ENCODE measurements at places on chromosomes 11 and 22.

DNA sequence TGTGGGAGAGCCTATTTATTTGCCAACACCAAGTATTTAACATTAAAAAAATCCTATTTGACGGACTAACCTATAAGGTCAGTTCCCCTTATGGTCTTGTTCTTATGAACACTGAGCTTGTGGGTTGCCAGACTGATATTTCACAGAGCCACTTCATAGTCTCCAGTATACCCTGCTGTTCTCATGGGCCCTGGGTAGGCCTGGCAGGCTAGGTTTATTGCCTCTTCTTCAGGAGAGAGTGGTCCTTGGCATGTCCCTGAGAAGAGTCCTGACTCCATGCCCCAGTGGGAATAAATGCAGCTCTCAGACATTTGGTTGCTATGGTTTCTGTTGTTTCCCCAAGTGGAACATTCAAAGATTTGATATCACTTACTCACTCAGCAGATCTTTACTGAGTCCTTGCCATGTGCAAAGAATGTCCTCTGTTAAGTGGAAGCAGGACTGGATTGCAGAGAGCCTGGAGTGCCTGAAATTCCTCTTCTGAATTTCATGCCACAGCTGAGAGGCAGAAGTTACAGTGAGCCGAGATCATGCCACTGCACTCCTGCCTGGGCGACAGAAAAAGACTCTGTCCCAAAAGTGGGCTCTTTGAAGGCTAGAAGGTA lies 15.7 kb downstream of the SLC5A1 start:
- DNase-seq: no peak

- DNase-seq: no peak
Measured at GRCh38 chr11:2129308-2129698, 9.9 kb downstream of the IGF2 start.

- DNase-seq: no peak
Measured at GRCh38 chr11:95269036-95269819, 38.2 kb upstream of the SESN3 start.

DNA sequence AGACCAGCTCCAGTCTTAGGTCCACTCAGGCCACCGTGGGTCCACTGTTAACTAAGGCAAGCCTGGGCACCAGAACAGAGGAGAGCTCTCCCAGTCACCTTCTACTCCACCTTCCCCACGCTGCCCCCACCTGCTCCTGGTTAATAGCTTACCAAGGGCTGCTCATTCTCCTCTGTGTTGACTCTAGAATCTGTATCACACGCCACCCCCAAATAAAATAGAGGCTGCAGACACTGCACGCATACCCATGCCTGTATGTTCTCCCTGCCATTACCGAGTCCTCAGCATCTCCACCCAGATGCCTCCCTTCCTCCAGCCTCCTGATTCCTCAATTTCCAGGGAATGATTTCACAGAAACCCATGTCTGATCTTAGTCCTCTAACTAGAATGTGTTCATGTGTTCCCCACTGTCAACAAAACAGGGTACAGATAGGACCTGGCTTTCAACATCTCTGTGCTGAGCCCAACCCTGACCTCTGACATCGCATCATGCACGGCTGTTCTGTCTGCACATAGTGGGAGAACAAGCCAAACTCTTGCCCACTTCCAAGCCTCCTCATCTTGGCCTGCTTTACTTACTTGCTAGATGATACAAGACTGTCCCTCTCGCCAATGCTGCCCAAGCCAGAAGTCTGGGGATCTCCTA lies 49.8 kb downstream of the SMCO4 start:
- DNase-seq: no peak

DNA sequence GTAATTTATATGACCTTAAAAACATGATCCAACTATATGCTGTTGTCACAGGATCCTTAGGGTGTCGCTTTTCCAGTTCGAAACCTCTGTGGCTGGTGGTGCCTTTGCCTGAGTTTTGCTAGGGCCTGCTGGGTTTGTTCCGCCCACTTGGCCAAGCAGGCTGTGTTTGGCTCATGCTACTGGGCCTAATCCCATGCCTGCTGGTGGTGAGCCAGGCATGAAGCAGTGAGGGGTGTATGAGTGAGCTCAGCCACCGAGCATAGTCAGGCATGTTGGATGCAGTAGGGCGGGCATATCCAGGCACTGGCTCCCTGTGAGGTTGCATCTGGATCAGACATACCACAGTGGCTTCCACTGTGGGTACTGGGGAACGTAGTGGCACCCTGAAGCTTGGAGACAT lies 16.3 kb downstream of the NPAT start:
- DNase-seq: no peak

DNA sequence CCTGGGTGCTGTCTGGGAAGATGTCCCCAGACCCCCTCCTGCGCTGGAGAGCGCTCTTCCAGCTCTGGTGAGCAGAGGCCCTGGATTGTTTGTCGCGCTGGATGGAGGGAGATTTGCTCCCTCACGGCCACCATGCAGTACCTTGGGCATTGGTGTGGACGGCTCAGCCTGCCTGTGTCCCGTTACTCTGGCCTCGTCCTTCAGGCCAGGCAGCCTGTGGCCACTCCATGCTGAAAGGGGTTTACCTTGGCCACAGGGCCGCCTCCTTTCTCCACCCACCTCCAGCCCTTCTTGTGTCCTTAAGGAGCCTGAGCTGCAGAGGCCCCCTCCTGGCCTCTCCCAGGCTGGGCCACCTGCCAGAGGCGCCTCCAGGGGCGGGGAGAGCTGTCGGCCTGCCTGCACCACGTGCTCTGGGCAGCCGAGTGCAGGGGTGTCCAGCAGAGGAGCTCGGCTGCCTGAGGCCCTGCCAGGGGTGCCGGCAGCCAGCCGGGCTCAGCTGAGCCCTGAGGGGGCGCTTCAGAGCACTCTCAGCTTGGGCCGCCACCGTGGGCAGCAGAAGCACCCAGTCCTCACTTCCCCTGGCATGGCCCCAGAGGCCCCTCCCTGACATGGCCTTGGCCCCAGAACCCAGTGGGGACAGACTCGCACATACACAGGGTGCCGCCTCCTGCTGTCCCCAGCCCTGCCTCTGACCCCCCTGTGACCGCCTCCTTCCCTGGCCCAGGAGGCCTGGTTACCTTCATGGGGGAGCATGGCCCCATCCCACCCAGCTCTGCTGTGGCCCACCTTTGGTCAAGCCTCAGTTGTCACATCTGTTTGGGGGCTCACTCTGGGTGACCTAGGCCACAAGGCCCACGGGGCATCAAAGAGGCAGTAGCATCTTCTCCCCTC lies 3.4 kb downstream of the CCND1 start:
- no peak for DNase-seq

- no peak for DNase-seq
Measured at GRCh38 chr11:33722590-33723234, 13.5 kb downstream of the CD59 start.

GRCh38 chr11:25535467-25536272 lies 796.3 kb upstream of the ANO3 start:
- DNase-seq: no peak

- no peak for DNase-seq
Measured at GRCh38 chr11:134485316-134485715, 73.3 kb upstream of the B3GAT1 start.

GRCh38 chr11:44014968-44015623 lies 32.7 kb upstream of the ACCSL start:
- DNase-seq: no peak

GRCh38 chr11:217704-218103 lies 10.2 kb downstream of the RIC8A start:
- DNase-seq: no peak

GRCh38 chr11:61598374-61598773 lies 17.5 kb upstream of the SYT7 start:
- no peak for DNase-seq

GRCh38 chr11:102111787-102112508 lies 1.7 kb downstream of the YAP1 start:
- DNase-seq: no peak

DNA sequence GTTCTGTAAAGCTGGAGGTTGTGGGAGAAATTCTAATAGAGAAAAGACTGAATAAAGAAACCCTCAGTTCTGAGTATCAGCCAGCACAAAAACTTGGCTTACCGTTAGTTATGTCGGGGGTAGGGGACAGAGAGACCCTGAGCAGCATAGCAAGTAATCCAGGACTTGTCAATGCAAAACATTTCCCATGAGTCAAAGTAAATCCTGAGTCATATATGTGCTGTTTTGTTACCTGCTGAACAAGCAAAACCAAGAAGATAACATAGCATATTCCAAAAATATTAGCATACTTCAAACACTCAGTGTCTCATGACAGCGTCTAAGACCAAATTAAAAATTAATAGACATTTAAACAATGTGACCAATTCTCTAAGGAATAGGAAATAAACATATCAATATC lies 75.1 kb upstream of the LUZP2 start:
- no peak for DNase-seq

GRCh38 chr22:19705181-19705934 lies 8.9 kb upstream of the SEPTIN5 start:
- no peak for DNase-seq

GRCh38 chr22:45731041-45731797 lies 59.6 kb downstream of the ATXN10 start:
- DNase-seq: no peak

DNA sequence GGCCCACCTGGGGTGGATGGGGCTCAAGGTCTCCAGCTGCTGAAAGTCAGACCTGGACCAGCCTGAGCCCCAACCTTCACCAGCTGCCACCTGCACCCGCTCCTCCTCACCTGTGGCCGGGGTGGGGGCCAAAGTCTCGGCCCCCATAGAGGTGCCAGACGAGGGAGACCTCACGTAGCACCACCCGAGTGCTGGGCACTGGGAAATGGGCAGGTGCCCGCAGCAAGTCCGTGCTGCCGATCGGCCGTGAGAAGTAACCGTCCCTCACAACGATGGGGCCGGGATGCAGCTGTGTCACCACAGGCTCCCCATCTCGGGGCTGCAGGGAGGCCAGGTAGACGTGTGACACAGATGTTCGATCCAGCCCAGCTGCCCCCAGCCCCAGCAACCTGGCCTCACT lies 16.2 kb downstream of the ATG2A start:
- no peak for DNase-seq

- no peak for DNase-seq
Measured at GRCh38 chr22:25142102-25142501, 57.6 kb upstream of the CRYBB3 start.

- no peak for DNase-seq
Measured at GRCh38 chr11:69335781-69336405, 41.9 kb downstream of the MYEOV start.

GRCh38 chr11:47514825-47515647 lies 37.9 kb downstream of the CELF1 start:
- no peak for DNase-seq

GRCh38 chr11:109960831-109961230 lies 132.4 kb upstream of the ZC3H12C start:
- no peak for DNase-seq

- no peak for DNase-seq
Measured at GRCh38 chr22:32652645-32653270, 148.7 kb upstream of the TIMP3 start.

GRCh38 chr11:5736396-5736795 lies at the start of gene OR56B1:
Gene OR56B1, plus strand, starts transcription at chr11:5736448. Its CDS starts 69 bp downstream, at chr11:5736517.
- DNase-seq: no peak

DNA sequence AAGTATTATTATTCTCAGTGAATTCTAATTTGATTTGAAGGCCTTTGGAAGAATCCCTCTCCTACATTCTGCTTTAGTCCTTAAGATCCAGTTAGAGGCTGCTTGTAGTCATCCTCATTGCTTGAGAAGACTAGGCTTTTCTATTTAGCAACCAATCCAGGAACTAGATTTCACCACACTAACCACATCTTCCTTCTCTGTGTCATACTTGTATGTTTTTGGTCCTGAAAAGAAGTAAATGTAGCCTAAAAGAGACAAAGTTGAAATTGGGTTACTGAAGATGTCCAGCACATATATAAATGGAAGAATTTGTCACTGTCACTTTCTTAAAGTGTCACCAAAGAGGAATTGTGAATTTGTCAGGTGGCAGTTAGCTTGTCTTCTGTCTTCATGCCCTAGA lies 46.6 kb upstream of the MMP7 start:
- DNase-seq: no peak

DNA sequence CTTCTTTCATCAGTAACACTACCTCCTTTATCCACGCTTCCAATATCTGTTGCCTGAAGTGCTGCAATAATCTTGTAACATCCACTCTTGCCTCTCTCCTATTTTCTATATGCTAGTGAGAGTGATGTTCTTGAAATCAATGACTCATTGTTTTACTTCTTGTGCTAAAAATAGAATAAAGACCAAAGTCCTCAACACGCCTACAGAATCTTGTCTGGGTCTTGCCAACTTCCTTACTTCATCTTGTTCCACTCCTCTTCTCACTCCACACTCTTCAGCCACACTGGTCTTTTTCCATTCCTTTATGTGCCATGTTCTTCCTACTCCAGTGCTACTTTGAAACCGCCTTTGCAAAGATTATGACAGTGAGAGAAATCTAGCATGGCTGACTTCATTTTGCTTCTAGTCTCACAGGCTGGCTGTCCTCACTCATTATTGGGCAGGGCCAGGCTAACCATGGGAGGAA lies 136.4 kb downstream of the CCDC81 start:
- no peak for DNase-seq

DNA sequence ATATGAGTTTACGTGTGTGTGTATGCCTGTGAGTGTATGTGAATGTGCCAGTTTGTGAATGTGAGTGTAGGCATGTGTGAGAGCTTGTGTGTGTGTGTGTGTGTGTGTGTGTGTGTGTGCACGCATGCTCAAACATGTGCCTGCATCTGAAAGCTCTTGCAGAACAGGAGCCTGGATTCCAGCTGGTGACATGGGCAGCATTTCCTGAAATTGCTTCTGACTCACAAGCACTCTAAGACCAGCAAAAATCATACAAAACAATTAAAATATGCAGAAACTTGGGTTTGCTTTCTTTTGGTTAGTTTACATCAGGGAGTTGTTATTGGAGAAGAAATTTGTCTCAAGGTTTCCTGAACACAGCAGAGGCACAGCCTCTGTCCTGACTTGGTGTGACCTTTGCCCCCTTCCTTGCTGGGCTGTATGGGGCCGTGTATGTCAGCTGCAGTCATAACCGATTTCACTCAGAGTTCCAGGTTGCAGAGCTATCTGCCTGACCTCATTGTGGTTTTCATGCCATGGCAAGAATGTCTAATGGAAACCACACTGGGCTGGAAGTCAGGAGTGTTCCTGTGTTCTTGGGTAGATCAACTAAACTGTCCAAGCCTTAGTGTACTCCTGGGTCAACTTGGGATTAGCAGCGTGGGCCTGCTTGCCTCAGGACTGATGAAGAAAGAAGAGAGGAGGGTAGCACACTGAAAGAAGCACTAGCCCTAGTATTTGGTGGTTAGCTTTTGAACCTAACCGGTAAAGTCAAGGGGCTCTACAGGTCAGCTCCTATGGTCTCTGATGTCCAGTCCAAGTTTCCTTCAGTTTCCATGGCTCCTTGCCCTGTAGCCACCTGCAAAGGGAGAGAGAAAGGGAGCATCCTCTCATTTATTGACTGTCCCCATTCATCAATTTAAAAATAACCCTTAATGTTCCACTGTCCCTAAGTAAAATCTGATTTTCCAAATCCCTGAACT lies 143.7 kb downstream of the SNX19 start:
- DNase-seq: no peak
